ENCODE measurements at places on chromosomes 2 and 18. TPM values are rescaled to one million over a fixed set of nuclear protein-coding genes. Genes with fewer than 3 reads are reported as not detected.
A peak's percentile ranks its signal among the peaks of the same experiment; 100 is the strongest.

DNA sequence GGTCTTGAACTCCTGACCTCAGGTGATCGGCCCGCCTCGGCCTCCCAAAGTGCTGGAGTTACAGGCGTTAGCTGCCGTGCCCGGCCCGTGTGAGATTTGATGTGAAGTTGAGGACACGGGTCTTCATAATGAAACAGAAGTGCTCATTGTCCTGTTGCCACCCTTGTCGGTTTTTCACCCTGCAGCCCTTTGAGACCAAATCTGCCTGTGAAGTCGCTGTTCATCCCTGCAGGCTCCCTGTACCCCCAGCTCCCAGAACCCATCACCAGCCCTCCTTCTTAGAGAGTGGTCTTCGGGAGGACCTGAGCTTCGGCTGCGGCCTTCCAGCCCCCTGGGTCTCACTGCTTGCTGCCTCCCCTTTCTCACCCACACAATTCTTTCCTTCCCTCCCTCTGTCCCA is 325.2 kb downstream of the GBX2 start:
- DNase-seq: no peak

The CYB5A gene
- 243 TPM for total RNA-seq

- DNase-seq: peak; percentile 51
These were observed 36.8 kb upstream of the NCOA1 start for GRCh38 chr2:24454294-24454693.

DNA sequence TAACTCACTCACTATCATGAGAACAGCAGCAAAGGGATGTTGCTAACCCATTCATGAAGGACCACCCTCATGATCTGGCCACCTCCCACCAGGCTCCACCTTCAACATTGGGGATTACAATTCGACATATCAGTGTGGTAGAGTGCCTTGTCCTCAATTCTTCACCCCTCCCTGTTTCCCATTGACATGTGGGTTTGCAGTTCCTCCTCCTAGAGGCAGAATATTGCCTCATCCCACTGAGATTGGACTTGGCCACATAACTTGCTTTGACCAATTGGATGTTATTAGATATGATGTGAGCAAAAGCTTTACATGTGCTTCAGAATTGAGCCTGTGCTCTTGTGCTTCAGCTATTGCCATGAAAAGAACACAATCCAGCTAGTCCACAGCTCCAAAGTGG is 217.0 kb upstream of the CXCR4 start:
- DNase-seq: no peak

- peak; percentile 66 for DNase-seq
These were observed 146.4 kb downstream of the RAB3GAP1 start for GRCh38 chr2:135198481-135198880.
